Suppressor macrophage treated with lipopolysaccharide for 4 hours (primary cell): ENCODE measurements at places on chromosomes 5 and 9.

DNA sequence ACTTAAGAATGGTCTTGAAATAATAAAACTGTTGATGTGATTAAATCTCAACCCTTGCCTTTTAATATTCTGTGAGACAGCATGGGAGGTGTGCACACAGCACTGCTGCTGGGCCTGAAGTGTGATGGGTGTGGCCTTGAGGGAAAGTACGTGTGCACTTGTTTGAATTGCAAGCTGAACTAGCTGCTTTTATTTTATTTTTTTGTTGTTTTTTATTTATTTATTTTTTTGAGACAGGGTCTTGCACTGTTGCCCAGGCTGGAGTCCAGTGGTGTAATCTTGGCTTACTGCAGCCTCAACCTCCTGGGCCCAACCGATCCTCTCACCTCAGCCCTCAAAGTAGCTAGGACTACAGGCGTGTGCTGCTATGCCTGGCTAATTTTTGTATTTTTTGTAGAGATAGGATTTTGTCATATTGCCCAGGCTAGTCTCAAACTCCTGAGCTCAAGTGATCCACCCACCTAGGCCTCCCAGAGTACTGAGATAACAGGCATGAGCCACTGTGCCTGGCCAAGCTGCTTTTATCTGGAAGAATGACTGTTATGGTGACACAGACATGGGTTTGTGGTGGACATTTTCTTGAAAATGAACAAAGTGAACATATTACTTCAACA lies 58.9 kb downstream of the GPR107 start:
- no peak for DNase-seq

DNA sequence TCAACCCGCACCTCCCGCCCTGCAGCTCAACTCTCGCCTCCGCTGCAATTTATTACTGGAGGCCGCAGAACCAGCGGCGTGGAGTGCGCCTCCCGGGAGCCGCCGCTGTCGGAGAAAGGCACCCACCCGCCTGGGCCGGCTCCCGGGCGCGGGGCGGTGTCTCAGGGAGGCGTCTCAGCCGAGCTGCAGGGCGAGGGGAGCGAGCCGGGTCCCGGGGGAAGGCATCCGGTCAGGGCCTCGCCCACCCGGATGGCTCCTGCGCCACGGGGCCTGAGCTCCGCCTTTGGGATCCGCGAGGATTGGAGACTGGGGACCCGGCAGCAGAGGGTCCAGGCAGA lies 32.9 kb downstream of the TSPAN17 start:
- no peak for DNase-seq

GRCh38 chr9:38380230-38380871 lies 12.2 kb upstream of the ALDH1B1 start:
- DNase-seq: no peak

DNA sequence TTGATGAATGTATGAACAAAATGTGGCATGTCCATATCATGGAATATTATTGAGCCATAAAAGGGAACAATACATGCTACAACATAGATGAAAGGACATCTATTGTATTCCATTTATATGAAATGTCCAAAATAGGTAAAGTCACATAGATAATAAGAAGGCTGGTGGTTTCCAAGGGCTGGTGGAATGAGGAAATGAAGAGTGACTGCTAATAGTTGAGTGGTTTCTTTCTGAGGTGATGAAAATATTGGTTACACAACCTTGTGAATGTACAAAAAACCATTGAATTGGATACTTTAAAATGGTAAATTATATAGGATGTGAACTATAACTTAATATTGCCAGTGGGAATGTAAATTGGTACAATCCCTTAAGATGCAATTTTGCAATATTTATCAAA lies 5.2 kb downstream of the ARSB start:
- DNase-seq: peak; percentile 71

GRCh38 chr5:132365213-132365612 lies 4.3 kb upstream of the SLC22A5 start:
- DNase-seq: no peak

GRCh38 chr5:88675708-88676636 lies 207.0 kb downstream of the MEF2C start:
- DNase-seq: no peak

DNA sequence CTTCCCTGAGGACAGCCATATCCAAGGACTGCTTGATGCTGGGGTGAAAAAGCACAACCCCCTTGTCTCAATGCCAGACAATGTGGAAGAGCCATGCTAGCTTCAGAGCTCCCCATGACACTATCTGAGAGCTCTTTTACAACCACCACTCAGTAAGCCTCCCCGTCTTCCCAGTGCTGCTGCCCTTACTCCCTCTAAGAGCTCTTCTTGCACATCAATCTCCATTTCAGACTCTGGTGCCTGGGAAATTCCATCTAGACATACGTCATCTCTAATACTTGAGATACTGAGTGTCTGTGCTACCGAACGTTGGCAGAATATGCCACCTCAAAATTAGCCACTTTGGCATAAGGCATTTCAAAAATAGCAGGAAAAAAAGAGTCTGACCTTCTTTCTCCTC lies 94.5 kb downstream of the EDIL3 start:
- DNase-seq: no peak
